ENCODE measurements at places on chromosomes 7 and 10.

- H3K4me1 ChIP-seq: peaks cover 6% of the 10 kb centered on the region
- peak overlapping the region; percentile 20 for H3K4me3 ChIP-seq
- no peaks in the 10 kb centered on the region for H3K27me3 ChIP-seq
- DNase-seq: no peak
These were observed 83.3 kb upstream of the DNAJC1 start for GRCh38 chr10:22086730-22087401.

- H3K4me3 ChIP-seq: no peak overlapping the region
- no peak for DNase-seq
- H3K4me1 ChIP-seq: no peaks in the 10 kb centered on the region
- no peak overlapping the region for H3K27ac ChIP-seq
These were observed 39.4 kb upstream of the AGMO start for GRCh38 chr7:15601175-15601574.

- H3K27me3 ChIP-seq: peaks cover 32% of the 10 kb centered on the region
- H3K36me3 ChIP-seq: no peaks in the 10 kb centered on the region
- H3K4me3 ChIP-seq: no peak overlapping the region
- no peak overlapping the region for H3K27ac ChIP-seq
- DNase-seq: no peak
These were observed 106.5 kb upstream of the BMPER start for GRCh38 chr7:33798686-33799325.

DNA sequence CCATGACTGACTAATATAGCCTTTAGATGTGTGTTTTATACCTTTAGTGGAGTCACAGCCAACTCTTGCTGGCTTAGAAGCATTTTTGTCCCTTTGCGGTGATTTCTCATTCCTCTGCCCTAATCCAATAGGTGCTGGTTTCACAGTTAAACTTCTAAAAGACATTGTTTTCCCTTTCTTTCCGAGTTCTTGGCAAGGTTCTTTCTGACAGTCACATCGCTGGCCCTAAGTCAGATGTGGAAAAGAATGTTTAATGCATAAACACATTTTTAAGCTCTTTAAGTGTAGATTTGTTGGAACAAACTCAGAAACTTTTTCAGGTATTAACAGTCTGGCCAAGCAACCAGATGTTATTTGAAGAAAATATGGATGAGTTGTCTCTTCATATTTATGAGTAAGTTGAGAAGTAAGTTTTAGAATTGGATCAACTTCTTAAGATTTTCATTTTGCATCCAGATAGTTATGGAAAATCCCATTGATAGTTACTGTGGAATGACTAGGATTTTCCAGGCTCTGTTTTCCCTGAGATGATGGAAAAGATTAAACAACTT is 4.1 kb downstream of the EPDR1 start:
- H3K4me3 ChIP-seq: no peak overlapping the region
- DNase-seq: no peak
- H3K27ac ChIP-seq: no peak overlapping the region
- peaks cover 3% of the 10 kb centered on the region for H3K4me1 ChIP-seq

GRCh38 chr7:111560773-111561653 is 1.3 kb downstream of the IMMP2L start:
- H3K36me3 ChIP-seq: peaks cover 14% of the 10 kb centered on the region
- no peaks in the 10 kb centered on the region for H3K27me3 ChIP-seq
- peak overlapping the region; percentile 96 for H3K27ac ChIP-seq
- DNase-seq: no peak

- H3K36me3 ChIP-seq: peaks cover 4% of the 10 kb centered on the region
- no peak for DNase-seq
These were observed 111.9 kb upstream of the RHEB start for GRCh38 chr7:151631570-151631952.
